ENCODE measurements at places on chromosomes 5 and 9.

GRCh38 chr9:15977438-15977837, 424.6 kb downstream of the CCDC171 start:
- DNase-seq: no peak

GRCh38 chr9:98808411-98808815, 943 bp downstream of the GALNT12 start:
- no peak for DNase-seq

DNA sequence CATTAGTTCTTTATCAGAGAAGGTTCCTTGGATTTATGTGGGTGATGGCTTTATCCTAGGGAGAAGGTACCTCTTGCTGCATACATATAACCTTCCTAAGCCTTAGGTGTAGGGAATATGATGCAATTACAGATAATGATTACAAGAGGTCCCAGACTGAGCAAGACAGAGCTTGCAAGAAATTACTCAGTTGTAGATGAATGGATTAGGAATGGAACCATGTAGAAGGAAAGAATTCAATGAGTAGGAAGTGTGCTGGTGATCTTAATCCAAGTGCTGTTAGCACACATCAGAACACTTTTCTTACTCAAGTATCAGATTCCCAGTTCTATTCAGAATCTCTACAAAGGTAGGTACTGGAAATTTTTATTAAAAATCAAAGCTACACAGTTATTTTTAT, 2.5 kb downstream of the OR13F1 start:
- no peak for DNase-seq

- peak; percentile 88 for DNase-seq
Measured at GRCh38 chr9:2461892-2462291, 159.7 kb upstream of the VLDLR start.

DNA sequence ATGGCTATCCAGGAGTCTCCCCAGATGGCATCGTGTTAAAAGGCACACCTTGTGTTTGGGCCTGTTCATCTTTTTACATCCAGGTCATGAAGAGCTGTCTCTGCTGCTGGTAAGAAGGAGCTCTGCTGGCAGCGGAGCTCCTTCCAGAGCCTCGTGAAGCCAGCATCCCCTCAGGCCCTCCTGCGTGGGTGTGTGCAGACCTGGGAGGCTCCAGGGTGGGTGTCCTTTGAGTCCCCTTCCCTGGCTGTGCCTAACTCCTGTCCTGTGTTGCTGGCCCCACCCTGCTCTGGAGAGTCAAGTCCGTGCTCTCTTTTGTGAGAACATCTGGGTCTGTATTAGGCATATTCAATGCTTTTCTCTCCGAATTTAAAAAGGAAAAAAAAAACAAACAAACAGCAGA, 149.6 kb upstream of the IRX2 start:
- DNase-seq: no peak

DNA sequence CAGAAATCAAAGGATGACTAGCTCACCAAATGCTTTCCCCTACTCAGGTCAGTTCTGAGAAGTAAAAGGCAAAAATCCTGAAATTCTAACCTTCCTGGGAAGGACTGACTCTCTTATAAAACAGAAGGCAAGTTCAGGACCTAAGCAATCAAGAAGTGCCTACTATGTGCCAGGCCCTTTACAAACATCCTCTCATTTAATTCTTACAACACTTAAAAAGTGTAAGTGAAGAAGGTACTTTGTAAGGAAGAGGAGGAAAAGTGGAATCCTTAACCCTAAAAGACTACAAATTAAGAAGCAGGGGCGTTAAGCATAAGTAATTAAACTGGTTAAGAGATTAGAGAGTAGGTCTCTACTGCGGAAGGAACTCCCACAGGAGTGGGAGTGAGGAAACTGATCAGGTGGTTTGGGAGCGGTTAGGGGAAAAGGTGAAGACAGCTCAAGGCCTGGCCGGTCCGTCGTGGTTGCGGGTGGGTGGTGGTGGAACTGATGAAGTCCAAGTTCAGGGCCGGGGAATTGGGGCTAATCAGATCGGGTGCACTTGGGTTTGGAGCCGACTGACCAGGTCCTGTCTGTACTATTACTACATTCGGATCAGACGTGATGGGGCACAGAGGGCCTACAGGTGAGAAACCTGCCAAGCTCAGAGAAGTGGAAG, 839 bp downstream of the MED27 start:
- no peak for DNase-seq

- DNase-seq: no peak
Measured at GRCh38 chr5:92559331-92559730, 1021.7 kb downstream of the NR2F1-AS1 start.

DNA sequence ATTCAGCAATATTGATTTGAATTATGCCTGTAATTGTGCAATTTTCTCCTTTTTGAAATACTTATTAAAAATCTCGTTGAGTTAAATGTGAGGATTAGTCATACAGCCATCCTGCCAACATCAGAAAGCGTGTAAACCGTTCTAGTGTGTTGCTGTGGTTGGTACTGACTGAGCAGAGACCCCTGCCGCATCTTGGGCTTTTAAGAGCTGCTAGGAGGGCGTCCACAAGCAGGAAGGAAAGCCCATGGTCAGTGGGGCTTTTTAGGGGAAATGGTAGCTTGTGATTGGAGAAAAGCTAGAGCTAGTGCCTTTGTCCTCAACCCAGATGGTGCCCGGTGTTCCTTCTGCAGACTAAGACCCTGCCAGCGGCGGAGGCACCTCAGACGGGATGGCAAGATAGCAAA, 1.3 kb downstream of the SDHA start:
- DNase-seq: no peak

DNA sequence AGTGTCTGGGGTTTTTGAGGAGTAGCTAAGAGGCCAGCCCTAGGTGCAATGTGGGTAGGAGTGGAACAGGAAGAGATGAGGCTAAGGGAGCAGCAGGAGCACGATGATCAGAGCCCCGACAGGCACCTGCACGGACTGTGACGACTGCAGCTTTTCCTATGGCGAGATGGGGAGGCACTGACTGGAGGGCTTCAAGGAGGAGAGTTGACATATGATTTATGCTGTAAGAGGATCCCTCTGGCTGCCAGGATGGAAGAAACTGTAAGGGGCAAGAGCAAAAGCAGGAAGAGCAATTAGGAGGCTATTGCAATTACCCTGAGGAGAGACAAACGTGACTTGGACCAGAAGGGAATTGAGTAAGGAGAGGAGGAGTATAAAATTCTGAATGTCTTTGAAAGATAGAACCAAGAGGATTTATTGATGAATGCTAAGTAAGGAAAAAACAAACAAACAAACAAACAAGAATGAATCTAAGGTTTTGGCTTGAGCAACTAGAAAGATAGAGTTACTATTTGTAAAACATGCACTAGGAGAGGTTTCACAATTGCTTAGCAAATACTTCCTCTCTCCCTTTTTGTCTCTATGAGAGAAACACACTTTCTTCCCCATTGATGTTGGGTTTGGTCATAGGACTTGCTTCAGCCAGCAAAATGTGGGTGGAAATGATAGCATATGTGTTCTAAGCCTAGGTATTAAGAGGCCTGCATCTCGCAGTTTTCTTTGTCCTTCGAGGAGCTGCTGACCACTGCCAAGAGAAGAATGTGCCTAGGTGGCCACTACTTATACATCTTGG, 32.9 kb downstream of the TRPC7 start:
- DNase-seq: no peak

GRCh38 chr9:23621924-23622323, 204.1 kb downstream of the ELAVL2 start:
- DNase-seq: no peak

- DNase-seq: no peak
Measured at GRCh38 chr5:136802383-136802782, 437.0 kb upstream of the TRPC7 start.

GRCh38 chr5:146070746-146071145, 34.6 kb downstream of the PLAC8L1 start:
- DNase-seq: no peak

DNA sequence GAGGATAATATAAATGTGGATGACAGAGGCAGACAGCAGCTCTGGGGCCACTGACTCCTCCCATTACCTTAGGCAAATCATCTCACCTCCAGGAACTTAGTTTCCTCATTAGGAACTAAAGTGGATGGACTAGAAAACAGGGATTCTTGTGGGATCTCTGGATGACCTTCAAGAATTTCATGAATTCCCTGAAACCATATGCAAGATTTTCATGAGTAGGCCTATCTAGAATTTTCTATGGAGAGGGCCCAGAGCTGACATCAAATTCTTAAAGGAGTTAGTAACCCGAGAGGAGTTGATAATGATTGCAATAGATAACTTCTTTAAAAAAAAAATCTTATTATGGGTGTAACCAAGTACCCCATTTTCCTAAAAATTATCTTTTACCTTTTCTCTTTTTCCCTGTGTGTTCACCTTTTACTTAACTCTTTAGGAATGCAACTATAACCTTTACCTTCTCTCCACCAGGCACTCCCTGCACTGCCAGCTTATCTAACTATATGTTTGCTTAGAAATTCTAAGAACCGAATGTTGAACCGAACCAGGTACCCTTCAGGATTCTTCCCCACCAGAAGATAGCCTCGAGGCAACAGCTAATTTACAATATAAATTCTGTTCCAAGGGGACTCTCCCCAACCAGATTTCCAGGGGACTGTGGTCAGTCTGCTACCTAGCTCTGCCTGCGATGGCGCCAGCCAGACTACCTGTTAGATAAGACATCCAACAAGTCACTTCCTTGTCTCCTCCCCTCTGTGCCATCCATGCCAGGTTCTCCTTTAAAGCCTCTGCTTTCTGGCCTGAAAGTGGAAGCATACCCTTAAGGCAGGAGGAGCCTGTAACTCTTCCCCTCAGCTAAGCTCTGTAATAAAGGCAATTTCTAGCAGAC, 86.0 kb downstream of the GCNT4 start:
- DNase-seq: no peak

- DNase-seq: no peak
Measured at GRCh38 chr5:14810928-14811572, 60.5 kb downstream of the ANKH start.

- DNase-seq: no peak
Measured at GRCh38 chr5:178786859-178787499, 56.5 kb upstream of the ZNF354A start.

DNA sequence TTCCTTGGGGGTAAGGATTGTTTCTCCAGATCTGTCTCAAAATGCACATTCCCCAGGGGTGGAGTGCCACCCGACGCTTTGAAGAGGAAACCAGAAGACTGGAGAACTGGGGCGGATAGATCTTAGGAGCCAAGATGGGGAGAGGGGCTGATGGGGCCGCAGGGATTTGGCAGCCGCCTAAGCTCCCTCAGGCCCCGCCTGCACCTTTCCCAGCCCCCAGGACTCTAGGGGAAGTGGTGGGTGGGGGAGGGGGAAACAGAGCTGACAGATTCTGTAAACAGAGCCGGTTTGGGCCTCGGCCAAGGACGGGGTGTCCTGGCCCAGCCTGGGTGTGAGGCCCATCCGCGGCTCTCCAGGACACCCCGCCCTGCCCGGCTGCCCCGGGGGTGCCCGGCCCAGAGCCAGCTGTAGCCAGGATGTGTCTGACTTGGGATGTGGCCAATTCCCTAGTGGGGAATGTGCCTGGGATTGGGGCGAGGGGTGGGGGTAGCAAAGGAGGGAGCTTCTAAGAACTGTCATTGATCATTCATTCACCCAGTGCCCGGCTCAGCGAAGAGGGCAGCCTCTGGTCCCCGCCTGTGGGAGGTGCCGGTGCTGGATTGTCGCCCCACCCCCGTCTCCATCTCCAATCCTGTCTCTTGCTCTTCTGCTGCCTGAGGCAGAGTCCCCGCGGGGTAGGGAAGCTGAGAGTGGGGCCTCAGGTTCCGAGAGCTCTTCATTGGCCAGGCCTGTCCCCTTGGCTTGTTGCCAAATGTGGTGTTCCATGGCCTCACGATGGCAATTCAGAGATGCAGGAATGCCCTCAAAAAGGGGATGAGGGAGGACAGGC, 54.8 kb upstream of the CDKN2AIPNL start:
- DNase-seq: peak; percentile 61

DNA sequence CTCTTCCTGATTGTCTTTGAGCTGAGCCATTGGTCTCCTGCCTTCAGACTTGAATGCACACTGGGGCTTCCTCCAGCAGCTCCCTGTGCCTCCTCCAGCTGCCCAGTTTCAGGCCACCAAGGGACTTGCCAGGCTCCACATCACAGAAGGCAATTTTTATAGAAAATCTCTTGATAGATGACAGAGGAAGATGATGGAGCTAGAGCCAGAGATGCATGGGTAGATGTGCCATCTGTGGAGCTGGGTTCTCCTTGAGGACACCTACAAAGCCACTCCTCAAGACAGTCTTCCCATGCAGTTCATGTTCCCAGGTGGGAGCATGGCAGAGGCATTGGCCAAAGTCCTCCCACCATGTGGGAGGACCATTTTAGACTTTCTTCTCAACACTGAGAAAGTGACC, 239.6 kb upstream of the IRX1 start:
- DNase-seq: no peak

DNA sequence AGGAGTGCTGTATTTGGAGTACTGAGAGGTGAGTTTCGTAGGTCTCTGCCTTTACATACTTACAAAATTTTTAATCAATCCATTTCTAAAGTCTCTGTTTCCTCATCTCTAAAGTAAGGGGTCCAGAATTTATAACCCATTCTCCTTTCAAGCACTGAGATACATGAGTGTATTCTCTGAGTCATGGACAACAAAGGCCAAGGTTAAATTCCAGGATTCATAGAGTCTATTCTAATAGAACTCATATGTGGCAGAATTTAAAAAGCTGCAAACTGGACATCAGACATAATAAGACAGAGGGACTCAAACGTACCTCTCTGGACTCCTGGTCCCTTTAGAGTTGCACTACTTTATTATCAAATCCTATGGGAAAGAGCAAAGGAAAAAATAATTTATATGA, 112.5 kb upstream of the SLIT3 start:
- no peak for DNase-seq

- DNase-seq: no peak
Measured at GRCh38 chr5:76445063-76445462, 42.0 kb downstream of the IQGAP2 start.

- DNase-seq: no peak
Measured at GRCh38 chr9:135287627-135288026, 192.0 kb upstream of the PPP1R26 start.

DNA sequence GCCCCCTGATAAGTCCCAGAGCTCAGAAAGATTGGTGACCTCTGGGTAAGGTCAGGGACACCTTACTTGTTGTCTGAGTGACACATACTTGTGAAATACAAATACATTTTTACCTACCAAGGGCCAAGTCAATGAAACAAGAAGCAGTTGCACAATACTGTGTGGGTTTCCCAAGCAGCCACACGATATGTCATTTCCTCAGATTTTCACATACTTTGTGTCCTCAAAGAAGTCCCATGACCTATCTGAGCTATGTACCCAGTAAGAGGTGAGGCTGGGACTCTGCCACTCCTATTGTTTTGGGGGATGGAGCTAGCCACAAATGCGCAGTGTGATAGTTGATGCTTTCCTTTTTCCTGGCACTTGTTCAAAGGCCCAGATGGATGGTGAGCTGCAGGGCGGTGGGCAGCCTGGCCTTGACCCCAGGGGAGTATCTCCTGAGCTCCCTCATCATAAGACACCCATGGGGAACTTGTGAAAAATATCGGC, 4.8 kb upstream of the SLC25A51 start:
- DNase-seq: no peak

GRCh38 chr9:126108240-126108639, 218.4 kb upstream of the MVB12B start:
- no peak for DNase-seq

GRCh38 chr9:35488566-35489312, 1.2 kb upstream of the RUSC2 start:
- DNase-seq: no peak

GRCh38 chr5:136073714-136074529, 45.1 kb downstream of the TGFBI start:
- no peak for DNase-seq

- no peak for DNase-seq
Measured at GRCh38 chr9:98199388-98200033, 7.1 kb upstream of the CORO2A start.

GRCh38 chr5:17470064-17470463, 28.0 kb upstream of the TAF11L2 start:
- DNase-seq: no peak
